SK-N-SH treated with all-trans-retinoic acid at 6 μM for 48 hours (cell line): ENCODE measurements at places on chromosomes 12 and 14.

GRCh38 chr12:27237790-27238771 is 6.0 kb upstream of the STK38L start:
- ATAC-seq, result 0 out of 3 replicates have a peak, but pooled peaks have one; percentile 25

DNA sequence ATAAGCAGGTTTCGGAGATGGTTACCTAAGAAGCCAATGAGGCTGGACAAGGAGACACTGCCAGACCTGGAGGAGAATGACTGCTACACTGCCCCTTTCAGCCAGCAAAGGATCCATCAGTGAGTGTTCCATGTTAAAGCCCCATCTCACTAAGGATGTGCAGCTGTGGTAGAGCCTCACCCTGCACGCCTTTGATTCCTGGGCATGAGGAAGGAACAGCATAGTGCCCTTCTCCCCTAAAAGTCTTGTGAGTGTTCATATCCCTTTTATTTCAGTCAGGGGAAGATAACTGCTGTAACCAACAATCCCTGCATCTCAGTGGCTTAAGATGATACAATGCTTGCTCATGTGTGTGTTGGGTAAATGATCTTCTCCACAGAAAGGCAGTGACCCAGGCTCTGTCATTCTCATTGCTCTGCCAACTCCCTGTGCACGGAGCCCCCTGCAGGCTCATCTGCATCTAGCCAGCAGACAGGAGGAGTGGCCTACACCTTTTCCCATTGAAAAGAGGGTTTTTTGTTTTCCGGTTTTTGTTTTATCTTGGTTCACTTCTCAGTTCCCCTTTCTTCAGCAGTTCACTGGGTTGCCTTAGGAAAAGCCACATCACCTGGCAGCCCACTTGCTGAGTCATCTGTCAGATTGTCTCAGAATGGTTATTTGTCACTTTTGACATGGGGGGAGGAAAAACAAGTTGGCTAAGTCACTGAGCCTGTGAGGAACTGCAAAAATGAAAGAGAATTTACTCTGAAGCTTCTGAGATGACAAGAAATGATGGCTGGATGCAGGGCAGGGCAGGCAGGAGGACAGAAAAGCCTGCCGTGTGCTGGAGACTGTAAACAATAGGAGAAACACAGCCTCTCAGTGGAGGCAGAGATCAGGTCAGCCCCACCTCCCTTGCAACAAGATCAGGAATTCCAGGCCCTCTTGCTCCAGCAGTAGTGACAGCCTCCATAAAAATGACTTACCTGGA is 193.3 kb downstream of the ANO4 start:
- peak; percentile 98 for ATAC-seq

DNA sequence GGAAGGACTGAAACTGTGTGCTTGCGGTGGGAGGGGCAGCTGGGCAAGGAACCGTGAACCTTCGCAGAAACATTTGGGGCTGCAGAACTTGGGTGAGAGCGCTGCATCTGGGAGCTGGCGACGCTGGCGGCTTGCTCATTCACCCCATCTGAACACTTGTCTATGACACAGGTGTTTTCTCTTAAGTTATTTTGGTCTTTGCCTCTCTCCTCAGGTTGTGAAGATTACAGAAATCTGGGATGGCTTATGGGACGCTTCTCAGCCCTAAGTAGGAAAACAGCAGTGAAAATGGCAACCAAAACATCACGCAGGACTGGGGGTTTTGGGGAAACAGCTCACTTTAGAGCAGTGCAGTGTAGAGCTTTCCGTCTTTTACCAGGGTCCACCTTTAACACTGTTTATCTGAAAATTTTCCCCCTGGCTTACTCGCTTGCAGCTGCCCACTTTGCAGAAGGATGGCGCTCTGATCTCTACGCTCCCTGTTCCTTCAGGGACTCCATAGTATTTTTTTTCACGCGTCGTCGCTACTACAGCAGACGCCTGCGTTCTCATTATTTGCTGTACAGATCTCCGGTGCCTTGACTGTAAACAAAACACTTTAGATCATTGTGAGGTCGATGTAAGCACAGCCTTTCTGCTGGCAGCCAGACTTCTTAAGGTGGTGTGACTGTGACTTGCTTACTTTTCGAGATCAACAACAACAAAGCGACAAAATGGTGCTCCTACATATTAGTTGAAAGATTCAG is 2.7 kb upstream of the CDKN1B start:
- ATAC-seq, result no peak

DNA sequence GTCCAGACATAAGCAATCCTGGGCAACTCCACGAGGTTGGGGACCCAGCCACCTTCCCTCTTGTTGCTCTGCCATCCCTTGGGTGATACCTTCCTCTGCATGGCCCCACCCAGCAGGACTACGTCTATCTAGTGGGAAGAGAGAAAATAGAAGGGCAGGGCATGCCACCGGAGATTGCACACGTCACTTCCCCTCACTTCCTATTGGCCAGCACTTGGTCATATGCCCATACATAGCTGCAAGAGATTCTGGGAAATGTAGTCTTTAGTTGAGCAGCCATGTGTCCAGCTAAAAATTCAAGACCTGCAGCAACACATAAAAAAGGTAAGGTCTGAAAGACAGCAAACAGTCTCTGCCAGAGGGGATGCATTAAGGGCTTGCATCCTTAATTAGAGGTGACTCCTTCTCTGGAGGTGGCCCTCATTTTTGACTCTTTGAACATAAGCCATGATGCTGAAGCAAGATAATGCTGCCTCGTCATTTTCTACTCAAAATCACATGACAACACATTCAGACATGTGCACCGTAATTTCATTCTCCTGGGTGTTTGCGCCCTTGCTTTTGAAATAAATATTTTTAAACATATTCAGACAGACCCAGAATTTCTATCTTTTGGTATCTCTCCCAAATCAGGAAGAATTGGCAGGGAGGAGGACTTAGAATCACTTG is 91.8 kb upstream of the PWP1 start:
- no peak for ATAC-seq

DNA sequence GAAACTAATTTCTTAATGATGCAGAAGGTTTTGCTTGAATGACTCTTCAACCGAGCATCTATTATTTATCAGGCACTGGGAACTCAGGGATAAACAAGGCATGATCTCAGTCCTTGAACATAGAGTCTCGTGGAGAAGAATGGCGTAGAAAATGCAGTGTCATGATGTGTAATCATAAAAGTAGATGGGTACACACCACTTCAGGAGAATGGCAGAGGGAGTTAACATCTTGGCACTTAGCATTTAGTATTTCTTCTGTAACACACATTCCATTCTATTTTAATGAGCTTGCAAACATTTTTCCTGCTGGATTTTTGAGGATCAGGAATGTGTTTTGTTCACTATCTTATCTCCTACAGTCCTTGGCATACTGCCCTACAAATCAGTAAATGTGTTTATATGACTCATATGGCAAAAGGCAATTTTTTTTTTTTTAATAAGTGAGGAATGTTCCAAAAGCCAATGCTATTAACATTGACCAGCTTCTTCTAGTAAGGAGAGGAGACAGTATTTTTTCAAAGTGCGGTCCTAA is 3.8 kb downstream of the TXNRD1 start:
- ATAC-seq, result peak; percentile 89
